MV-4-11 (cell line): ENCODE measurements at places on chromosomes 3 and 15.

DNA sequence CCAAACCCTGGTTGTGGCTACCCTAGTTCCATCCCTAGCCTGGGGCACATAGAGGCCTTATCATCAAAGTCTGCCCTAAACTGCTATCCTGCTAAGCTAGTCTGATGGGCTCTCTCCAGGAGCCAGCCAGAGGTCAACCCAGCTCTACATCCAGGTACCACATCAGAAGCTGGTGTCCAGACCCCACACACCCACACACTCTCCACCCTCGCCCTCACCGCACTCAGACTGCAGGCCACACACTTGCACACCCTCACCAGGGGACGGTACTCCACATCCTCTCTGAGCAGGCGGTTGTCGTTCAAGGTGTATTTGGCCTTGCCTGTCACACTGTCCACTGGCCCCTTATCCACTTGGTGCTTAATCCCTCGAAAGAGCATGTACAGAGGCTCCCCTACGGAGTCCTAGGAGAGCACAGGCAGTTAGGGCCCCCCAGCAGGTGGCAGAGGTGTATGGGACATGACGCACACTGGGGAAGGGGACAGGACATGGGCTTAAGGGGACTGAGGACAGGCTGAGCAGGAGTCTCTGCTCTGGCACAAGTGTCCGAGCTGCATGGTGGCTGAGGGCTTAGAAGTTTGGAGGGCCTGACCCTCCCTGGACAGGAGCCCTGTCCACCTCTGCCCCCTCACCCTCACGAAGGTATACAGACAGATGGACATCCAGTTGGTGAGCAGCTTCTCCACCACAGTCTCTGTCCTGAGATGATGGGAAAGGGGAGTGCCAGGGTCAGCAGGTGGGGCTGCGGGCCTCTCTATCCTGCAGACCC is 18.1 kb downstream of the PLXNB1 start:
- no peak for DNase-seq

DNA sequence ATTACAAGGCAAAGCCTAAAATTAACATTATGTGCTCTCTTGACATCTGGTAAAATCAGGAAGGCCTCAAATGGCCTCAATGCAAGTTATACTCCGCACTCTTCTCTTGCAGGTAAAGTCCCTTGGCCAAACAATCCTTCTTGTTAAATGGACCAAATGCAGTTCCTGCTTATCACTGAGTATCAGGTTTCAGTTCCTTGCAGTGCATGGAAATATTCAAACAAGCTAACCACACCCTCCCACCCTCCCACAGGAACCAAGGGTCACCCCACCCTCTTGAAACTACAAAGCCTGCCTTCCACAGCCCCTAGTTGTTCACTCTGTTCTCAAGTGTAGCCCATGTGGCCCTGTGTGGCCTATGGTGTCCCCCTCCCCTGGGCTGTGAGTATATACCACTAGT is 171.9 kb upstream of the CADPS start:
- no peak for DNase-seq

DNA sequence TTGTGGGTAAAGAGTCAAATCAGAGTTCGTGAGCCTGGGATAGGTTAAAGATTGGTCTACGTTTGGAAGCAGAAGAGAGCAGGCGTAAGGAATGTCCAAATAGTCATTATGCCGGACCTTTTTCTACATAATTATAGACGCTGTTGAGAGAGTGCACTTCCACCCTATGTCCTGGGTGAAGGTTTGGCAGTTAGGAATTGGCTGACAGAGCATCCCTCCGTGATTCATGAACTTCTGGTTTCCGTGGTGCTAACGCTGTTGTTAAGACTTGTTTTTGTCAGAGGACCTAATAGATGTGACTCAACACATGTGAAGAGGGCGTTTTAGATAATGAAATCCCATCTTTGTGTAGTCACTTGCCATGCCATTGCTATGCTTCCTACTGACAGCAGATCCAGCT is 1.1 kb downstream of the EAF1 start:
- DNase-seq, result peak; percentile 60

GRCh38 chr3:167481164-167481563 is 7.3 kb upstream of the SERPINI2 start:
- DNase-seq, result peak; percentile 67

- DNase-seq, result no peak
Measured at GRCh38 chr15:89148126-89148525, 59.9 kb downstream of the ABHD2 start.

DNA sequence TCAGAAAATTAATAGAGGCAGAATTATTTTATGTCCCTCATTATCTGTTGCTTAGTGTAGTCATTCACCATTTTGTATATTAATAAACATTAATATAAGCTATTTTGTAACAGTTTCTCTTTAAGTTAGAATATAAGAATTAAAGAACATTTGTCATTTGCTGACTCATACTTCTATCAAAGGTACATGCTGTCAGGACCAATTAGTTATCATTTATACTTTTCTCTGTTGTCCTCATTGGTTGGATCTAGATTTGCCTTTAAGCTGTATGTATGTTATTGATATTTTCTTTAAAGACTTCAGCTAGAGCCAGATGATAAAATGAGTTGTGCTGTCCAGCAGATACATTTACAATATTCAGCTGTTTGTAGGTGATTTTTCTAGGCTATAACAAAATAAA is 168.4 kb upstream of the MLF1 start:
- DNase-seq, result no peak

GRCh38 chr3:195859061-195859845 is 47.5 kb upstream of the MUC4 start:
- DNase-seq, result peak; percentile 29

- DNase-seq, result no peak
Measured at GRCh38 chr3:183220828-183221227, 32.2 kb upstream of the B3GNT5 start.

- DNase-seq, result no peak
Measured at GRCh38 chr15:67472957-67473356, 48.0 kb upstream of the C15orf61 start.

GRCh38 chr3:13161021-13161759 is 88.0 kb upstream of the IQSEC1 start:
- DNase-seq, result no peak

GRCh38 chr3:193798051-193798450 is 205.0 kb downstream of the OPA1 start:
- DNase-seq, result no peak

DNA sequence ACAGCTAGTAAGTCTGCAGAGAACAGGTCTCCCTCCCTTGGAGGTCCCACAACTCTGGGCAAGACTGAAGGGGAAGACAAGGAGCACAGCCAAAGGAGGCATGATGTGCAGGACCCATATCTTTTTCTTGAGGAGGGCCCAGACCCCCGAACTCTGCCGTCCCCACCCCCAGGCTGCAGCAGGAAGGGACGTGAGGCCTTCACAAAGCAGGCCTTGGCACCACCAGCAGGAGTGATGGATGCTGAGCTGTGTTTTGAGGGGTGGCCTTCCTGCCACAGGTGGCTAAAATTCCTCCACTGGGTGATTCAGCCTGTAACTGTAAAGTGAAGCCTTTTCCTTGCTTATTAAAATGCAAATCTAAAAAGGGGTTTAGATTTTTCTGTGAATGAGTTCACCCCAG is 8.6 kb downstream of the PLA2G4D start:
- no peak for DNase-seq
